Stimulated activated CD8-positive, alpha-beta memory T cell treated with anti-CD3 and anti-CD28 coated beads, Interleukin-15, amount 100 ng/mL, for 24 hours (primary cell): ENCODE measurements at places on chromosomes 3 and 15.
A peak's percentile ranks its signal among the peaks of the same experiment; 100 is the strongest.

- no peak for DNase-seq
Observed at GRCh38 chr3:156142702-156143101, 22.3 kb downstream of the KCNAB1 start.

GRCh38 chr3:72582211-72582878 is 265.9 kb downstream of the SHQ1 start:
- no peak for DNase-seq

DNA sequence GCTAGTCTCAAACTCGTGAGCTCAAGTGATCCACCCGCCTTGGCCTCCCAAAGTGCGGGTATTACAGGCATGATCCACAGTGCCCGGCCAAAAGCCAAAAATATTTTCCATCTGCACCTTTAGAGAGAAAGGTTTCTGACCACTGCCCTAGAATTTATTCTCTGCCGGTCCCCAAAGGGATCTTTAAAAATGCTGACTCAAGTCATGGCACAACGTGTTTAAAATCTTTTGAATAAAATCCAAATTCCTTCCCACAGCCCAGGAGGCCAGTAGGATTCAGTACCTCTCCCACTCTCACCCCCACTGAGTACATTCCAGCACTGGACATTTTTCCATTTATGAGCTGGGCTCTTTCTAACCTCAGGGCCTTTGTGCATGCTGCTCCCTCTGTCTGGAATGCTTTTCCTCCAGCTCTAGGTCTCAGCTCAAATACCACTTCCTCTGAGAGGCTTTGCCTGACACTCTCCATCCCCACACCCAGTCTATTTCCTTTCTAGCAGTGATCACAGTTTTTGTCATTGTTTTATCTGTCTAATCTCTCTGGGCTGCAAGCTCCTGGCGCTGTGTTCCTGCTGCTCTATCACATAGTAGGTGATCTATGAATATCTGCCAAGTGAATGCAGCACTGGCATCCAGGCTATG is 502.9 kb downstream of the SHQ1 start:
- no peak for DNase-seq

DNA sequence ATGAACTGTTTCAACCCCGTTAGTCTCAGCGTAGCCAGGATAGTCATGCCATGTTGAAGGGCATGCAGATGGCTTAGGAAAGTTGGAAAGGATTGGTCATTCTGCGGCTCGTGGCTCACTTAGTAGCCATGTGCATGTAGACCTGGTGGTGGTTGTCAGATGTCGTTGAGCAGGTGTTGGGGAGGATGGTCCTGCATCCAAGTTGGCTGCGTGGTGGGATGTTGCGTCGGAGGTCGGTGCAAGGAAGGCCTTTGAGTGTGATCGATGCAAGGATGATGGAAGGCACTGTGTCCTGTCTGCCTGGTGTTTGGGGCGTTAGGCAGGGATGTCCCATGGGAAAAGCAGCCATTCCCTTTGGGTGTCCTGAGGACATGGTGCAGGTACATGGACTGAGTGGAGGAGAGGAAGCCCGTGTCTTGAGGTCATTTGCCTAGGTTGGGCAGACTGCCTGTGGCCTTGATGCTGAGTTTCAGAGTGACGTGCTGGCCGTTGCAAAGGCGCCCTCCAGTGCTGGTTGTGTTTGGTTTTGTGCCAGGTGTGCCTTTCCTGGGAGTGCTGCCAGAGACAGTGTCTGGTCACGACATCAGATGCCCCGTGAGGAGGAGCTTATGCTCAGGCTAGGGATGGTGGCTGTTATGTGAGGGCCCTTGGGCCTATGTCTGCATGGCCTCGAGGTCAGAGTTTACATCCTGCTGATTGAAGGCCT is 103.4 kb downstream of the SNRPN start:
- no peak for DNase-seq

GRCh38 chr3:16143861-16144447 is 30.5 kb upstream of the GALNT15 start:
- no peak for DNase-seq

DNA sequence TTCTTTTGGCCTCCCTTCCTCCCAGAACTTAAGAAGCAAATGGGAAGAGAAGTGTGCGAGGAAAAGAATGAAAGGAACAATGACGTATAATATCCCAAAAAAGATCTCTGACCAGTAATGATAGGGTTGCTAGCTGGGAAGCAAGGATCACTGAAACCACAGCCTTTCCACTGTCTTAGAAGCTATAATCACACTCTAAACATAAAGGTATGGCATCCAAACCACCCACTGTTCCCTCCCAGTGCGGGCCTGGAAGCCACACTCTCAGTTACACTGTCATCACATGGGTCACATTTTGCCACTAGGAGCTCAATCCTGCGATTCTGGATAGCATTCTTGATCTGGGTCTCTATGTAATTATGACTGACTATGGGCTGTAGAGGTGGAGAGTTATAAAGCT is 131.6 kb upstream of the HACD2 start:
- DNase-seq = no peak

DNA sequence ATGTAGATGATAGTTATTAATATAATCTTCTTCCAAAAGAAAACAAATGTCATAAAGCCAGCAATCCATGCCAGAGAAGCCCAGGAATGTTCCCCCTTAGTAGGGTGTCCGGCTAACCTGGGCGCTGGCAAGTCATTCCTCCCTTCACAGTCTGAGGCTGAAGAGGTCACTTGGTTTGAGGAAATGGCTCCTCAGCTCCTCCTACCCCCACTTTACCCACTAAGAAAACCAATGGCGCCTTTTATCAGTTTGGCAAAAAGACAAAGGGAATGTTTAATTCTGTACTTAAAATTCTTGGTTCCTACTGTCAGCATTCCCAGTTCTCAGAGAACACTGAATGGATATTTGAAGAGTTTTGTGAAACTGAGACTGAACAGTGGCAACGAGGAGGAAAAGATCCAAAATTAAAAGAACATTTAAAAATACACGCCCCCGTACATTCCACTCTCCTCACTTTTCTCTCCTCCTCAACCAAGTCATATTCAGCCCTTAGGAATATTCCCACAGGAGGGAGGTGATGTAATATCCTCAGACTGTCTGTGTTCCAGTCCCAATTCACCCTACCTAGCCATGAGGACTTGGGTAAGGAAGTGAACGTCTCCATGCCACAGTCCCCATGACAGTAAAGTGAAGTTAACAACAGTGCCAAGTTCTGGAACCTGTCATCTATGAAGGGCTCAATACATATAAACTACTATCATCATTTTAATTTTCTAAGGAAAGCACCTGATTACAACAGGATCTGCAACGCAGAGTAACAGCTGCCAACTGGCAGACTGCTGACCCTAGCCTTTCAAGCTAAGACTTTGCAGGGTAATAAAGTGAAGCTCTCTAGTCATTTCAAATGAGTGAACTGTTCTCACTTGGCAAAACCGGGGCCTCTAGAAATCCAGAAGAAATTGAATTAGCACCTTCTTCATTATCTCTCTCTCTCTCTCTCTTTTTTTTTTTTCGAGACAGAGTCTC is 234.5 kb upstream of the ICE2 start:
- no peak for DNase-seq

DNA sequence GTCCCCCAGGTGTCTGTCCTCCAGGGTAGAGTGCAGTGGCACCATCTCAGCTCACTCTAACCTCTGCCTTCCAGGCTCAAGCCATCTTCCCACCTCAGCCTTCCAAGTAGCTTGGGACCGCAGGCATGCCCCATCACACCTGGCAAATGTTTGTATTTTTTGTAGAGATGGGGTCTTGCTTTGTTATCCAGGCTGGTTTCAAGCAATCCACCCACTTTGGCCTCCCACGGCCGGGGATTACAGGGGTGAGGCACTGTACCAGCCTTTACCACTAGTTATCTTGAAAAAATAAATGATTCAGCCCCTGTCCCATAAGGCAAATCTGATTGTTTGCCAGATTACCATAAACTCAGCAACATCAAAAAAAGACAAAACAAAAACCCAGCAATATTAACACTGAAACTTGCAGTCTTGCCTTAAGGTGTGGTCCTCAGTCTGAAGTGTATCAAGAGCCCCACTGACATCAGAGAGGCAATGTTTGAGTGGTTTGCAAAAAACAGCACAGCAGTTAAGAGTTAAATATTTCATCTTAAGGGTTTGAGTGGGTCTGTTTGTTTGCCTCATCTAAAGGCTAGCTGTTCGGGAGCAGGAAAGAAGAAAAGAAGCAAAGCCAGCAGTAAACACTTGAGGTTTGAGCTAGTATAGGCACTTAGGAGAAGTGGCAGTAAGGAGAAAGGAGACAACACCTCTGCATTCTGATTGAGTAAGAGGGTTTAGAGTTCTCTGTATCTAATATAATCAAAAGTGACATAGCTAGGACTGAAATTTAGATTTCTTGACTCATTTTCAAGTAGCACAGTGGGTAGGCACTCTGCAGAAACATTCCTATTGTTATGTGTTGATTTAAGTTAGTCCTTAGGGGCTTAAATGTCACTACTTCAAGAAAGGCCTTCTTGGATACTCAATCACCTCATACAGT is 26.3 kb upstream of the EDEM1 start:
- DNase-seq = no peak

- no peak for DNase-seq
Observed at GRCh38 chr15:89023311-89023961, 64.8 kb upstream of the ABHD2 start.

DNA sequence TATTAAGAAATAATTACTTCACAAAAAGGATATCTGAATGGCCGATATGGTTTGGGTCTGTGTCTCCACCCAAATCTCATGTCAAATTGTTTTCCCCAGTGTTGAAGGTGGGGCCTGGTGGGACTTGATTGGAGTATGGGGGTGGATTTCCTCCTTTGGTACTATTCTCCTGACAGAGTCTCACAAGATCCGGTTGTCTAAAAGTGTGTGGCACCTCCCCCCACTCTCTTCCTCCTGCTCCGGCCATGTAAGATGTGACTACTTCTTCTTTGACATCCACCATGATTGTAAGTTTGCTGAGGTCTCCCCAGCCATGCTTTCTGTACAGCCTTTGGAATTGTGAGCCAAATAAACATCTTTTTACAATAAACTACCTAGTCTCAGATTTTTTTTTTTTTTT is 34.5 kb downstream of the ZBTB11 start:
- no peak for DNase-seq

GRCh38 chr3:25455441-25456132 is 27.5 kb downstream of the RARB start:
- no peak for DNase-seq

- DNase-seq = no peak
Observed at GRCh38 chr3:120369037-120369467, 19.9 kb upstream of the LRRC58 start.

- DNase-seq = peak; percentile 7
Observed at GRCh38 chr3:197428117-197428801, 127.5 kb downstream of the BDH1 start.

- no peak for DNase-seq
Observed at GRCh38 chr15:47614360-47615011, 102.8 kb upstream of the SEMA6D start.

DNA sequence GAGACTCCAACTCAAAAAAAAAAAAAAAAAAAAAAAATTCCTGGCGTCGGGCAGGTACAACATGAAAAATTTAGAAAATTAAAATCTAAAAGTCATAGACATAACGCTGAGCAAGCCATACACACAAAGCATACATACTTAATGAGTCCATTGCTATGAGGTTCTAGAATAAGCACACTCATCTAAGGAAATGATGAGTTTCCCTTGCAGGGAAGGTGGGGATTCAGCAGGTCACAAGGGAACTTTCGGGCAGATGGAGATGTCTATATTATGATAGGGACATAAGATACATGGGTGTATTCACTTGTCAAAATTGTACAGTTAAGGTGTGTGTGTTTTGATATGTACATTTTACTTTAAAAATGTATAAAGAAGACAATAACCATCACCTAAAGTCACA is 120.2 kb upstream of the LIPC start:
- DNase-seq = no peak

- no peak for DNase-seq
Observed at GRCh38 chr3:20451170-20451569, 265.2 kb upstream of the SGO1 start.

GRCh38 chr15:78524230-78524629 is 16.0 kb upstream of the PSMA4 start:
- DNase-seq = no peak

DNA sequence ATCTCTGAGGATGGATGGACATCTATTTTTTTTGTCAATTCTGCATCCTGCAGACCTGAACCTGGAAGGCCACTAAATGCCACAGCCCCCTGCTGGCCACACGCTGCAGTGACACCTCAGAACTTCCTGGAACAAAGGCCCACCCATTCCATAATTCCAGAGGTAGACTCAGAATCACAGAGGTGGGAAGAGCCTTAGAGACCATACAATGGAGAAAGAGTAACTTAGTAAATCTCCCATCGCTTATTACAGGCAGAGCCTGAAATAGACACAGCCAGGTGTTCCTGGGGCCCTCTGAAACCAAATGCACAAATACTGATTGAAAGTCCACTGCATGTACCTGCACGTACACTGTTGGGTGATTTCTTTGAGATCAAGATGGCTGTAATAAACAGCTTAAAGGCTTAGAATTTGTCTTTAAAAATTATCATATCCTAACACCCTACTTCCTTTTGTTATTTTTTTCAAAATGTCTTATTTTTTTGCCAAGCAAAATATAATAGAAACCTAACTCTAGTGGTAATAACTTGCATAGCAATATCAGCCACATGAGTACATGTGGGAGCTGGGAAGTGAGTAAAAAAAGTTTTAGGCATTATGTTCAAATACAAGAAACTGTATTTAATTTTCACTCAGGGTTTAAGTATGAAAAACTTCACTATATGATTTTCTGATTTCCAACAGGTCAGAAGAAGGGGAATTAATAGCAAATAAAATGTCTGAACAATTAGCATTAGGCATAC is 62.7 kb downstream of the EOMES start:
- DNase-seq = peak; percentile 12

GRCh38 chr15:51908316-51908715 is 63.3 kb downstream of the LEO1 start:
- DNase-seq = no peak
